ENCODE measurements at places on chromosomes 2 and 18.
A peak's percentile ranks its signal among the peaks of the same experiment; 100 is the strongest.

GRCh38 chr18:36265015-36265414, 32.5 kb upstream of the FHOD3 start:
- no peak for DNase-seq

- no peak for DNase-seq
These were observed 7.2 kb downstream of the LIMS1 start for GRCh38 chr2:108541451-108541850.

- peak; percentile 62 for DNase-seq
These were observed 993 bp downstream of the RBMS1 start for GRCh38 chr2:160492401-160493226.

GRCh38 chr2:126911111-126911796, 12.6 kb downstream of the TEX51 start:
- DNase-seq: no peak

DNA sequence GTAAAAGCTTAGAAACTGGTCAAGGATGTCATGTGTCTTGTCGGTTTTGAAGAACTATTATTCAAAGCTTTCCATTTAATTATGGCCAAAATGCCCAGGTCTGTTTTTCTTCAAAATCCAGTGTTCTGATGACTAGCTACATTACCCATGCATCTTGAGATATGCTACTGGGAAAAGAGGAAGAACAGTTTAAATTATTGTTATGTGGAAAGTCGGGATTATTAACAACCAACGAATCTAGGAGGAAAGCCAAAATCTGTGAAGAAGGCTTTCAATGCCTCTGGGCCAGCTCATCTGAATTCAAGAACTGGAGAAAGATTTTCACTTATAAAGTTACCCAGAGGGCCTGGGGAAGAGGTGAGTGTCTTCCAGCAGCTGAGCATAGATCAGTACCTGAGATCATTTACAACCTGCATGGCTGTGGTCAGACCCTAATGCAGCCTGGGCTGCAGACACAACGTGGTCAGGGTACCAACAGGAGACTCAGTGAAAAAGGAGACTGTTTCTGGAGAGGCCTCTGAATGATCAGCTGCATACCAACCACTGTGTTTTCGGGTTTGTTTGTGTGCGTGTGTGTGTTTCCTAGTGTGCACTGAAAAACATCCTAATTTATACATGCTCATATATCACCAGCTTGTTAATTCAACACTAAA, 308.5 kb downstream of the NRXN1 start:
- no peak for DNase-seq

GRCh38 chr2:54639609-54640008, 83.9 kb upstream of the EML6 start:
- no peak for DNase-seq

- DNase-seq: no peak
These were observed 18.8 kb upstream of the EPHA4 start for GRCh38 chr2:221590861-221591365.

DNA sequence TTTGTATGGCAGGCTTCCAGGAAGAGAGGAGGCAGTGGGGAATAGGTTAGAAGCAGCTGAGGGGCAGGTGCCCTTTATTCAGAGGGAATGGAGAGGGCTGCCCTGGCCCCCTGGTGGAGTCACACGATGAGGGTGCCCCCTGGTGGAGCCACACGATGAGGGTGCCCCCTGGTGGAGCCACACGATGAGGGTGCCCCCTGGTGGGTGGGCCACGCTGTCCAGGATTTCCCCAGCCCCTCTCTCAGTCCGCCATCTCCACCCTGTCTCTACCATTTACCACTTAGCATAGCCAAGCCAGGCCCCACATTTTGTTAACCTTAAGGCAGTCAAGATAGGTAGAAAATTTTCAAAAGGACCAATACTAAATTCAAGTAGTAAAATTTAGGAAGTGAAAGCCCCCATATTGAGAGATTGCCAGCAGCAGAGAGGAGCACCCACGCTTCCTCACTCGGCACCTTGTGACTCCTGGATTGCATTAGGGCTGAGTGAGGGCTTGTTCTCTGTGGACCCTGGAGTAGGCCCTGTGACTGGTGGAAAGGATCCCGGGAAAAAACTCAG, 10.4 kb upstream of the FAM228A start:
- peak; percentile 55 for DNase-seq

- no peak for DNase-seq
These were observed 40.3 kb downstream of the PSTPIP2 start for GRCh38 chr18:46031741-46032140.

DNA sequence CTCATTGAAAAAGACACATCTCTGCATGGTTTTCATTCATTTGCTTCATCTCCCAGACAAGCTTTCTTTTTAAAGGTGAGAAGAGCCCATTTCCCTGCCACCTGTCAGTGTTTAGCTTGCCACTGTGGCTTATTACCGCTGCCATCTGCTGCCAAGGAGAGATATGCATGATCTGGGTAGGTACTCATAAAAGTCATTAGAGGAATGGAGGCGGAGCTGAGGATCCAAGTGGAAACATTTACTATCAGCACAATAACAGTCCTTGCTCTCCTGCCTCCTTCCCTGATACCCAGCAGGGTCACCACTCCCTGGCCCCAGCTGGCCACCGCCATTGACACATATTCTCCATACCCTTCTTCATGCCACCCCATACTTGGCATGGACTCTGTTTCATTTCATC, 390.4 kb downstream of the TSN start:
- no peak for DNase-seq

DNA sequence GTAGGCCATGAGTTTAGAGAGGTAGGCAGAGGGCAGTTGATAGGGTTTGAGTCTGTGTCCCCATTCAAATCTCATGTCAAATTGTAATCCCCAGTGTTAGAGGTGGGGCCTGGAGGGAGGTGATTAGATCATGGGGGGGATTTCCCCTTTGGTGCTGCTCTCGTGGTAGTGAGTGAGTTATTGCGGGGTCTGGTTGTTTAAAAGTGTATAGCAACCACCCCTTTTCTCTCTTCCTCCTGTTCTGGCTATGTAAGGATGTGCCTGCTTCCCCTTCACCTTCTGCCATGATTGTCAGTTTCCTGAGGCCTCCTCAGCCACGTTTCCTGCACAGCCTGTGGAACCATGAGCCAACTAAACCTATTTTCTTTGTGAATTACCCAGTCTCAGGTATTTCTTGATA, 25.5 kb downstream of the MARCHF4 start:
- DNase-seq: peak; percentile 58

GRCh38 chr18:65259403-65259802, 491.4 kb upstream of the CDH7 start:
- no peak for DNase-seq

DNA sequence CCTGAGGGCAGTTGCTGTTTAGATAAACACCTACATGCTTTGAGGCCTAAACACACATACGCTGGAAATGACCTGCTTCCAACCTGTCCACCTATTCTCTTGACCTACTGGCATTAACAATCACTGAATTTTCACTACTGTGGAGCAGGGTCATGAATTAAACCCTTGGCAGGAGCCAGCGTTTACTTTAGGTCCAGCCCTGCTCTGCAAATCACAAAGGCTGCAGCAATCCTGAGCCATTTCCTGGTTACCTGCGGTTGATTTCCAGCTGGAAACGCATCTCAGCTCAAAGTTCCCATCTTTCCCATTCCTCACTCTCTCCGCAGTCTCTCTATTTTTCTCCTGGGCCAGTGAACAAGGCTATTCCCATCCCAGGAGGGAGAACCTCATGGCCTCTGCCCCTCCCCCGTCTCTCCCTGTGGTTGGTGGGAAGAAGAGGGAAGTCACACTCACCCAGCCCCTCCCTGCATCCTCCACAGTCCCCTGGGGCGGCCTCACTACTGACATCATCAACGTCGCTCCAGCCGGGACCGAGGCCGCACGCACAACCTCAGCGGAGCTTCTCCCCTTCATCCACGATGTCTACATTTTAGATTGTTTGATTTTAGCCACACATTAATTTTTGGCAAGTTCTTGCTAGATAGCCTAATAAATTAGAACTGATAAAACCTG, 84.5 kb upstream of the SNTG2 start:
- peak; percentile 42 for DNase-seq

DNA sequence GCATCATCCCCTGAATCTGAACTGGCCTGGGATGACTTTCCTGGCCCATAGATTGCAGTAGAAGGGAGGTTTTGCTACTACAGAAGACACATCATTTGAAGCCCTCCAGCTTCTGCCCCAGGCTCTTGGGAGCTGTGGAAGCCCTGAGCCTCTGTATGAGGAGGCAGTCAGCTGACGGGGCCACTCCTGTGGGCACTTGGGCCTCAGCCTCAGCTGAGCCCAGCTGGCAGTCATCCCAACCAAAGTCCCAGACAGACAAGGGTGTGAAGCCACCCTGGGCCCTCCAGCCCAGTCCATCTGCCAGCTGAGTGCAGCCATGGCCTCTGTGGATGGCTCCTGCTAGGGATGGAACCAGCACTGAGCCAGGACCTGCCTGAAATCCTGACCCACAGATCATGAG, 502.3 kb upstream of the HS6ST1 start:
- DNase-seq: no peak

DNA sequence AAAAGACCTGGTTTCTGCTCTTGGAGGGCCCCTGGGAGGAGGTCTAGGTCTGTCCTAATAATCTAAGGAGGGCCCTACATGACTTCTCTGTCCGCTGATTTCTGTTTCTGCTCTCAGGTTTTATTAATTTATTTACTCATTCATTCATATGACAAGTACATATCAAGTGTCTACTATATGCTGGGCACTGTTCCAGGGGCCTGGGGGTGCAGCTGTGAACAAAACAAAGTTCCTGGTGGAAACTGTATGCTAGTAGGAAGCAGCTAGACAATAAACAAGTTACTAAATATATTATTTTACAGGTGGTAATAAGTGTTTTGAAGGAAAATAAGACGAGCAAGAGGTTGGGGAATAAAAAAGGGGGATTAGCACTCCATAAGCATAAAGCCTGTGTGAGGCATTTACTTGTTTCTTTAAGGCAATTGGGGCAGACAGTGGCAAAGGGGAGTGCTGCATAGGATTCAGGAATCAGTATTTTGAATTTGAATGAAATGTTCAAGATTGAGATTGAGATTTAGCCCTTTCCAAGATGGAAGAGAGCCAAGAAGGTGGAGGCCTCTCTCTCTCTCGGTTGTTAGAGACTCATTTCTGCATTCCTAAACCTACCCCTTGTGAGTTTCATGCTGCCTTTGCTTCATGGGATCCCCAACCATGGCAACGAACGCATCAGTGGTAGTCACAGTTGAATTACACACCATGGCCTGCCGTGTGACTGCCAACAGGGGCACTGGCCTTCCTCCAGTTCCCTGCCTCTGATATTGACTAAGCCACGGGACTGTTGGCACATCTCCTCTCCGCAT, 28.3 kb downstream of the DRC1 start:
- no peak for DNase-seq

DNA sequence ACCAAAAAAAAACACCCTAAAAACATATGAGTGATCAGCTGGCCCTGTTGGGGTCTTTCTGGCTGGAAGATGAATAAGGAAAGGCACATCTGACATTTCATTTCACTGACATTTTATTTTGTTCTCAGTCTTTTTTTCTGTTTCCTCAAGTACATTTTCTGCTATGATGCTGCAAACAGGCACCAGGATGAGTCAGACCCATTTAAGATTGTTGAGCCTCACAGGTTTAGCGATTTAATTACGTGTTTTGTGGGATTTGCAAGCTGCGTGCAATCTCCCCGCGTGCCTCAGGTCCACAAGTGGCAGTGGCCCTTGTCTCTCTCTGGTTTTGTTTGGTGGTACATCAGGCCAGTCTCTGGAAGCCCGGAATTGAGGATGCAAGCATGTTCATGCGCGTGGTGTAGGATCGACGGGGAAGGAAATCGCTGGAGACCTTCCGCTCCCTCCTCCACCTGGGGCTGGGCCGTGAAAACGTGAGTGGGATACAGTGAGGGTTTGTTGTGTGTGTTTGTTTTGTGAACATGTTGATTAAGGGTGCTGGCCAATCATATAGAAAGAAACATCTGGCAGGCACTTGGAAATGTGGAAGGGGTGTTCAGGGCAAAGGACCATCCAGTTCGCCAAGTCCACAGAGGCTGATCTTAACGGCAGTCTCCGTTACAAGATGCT, 120.2 kb upstream of the ZNF516 start:
- DNase-seq: no peak

DNA sequence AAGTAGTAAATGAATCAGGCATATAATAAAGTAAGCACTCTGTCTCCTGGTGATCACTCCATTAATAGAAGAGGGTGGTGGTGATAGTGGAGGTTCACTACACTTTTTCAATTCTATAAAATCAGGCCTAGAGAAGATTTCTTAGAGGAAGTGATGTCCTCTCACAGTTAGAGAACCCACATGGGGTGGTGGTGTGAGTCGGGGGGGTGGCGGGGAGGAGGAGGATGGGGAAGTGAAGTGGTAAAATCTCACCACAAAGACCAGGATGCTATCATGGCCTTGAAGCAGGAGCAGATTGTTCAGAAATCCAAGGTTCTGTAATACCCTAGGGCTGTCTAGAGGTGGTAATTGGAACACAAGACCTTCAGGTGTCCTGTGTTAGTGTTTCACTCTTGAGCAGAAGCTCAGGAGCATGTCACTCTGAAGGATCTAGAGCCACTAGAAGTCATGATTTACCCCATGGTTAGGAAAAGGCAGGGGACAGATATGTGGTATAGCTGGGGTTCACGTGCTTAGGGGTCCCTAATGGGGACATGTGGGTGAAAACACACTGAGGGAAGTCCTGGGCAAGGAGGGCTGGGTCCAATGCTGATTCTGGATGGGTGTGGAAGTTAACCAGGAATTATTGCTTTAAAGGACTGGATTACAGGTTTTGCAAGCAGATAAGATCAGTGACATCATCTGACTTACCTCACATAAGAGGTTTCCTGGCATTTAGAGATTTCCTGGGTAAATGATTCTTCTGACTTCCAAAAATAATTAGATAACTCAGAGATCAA, 31.0 kb downstream of the RNF125 start:
- DNase-seq: peak; percentile 91

GRCh38 chr2:157172866-157173578, 84.5 kb upstream of the GALNT5 start:
- DNase-seq: no peak

DNA sequence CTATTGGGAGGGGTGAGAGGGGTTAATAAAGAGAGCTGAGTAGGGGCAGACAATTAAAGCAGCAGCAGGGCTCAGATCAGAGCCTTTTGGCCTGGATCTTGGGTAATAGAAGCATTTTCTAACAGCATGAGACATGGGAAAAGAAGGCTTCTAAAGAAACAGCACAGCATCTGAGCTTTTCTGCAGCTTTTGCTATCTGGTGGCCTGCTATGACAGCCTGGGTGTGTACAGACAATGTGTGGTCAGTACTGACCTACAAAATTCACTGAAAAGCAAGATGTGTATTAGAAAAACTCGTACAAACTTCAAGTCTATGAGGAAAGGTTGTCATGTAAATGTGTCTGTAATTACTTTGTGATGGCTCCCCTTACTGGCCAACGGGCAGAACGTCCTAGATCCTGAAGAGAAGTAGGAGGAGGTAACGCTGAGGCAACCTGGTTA, 95.6 kb downstream of the GALNT3 start:
- peak; percentile 40 for DNase-seq

DNA sequence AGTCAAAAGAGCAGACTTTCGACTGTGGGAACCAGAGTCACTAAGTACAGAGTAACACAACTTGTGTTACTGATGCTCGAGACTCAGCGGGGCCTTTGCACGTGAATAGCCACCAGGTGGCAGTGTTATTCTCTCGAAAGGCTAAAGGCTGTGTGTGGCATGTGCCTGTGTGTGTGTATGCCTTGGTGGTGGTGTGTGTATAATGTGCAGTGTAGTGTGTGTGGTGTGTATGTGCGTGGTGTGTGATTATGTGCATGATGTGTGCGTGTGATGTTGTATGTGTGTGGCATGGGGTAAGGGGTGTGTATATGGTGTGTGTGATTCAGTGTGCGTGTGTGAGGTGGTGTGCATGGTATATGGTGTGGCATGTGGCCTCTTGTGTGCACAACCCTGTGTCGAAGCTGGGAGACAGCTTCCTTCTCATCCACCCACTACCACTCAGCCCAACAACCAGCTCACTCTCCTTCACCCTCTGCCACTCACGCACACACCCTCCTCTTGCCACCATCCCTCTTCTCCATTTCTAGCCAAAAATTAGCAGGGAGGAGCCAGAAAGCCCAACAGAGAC, 83.0 kb upstream of the ZNF532 start:
- peak; percentile 62 for DNase-seq

Data from common myeloid progenitor, CD34-positive (primary cell).